Calu3 (cell line): ENCODE measurements at places on chromosomes 2 and 18. TPM values are rescaled to one million over a fixed set of nuclear protein-coding genes. Genes with fewer than 3 reads are reported as not detected.

The MYCN gene
- total RNA-seq = 5.5 and 8.7 TPM in 2 replicates

The ATOH8 gene
- 0.19 and 0.47 TPM in 2 replicates for total RNA-seq

The MAP3K19 gene
- not detected in 2 replicates for total RNA-seq

The IL36B gene
- total RNA-seq = not detected in 2 replicates

The RAPGEF4 gene
- total RNA-seq = 0.37 and 1.8 TPM in 2 replicates

The LRATD1 gene
- total RNA-seq = 14.2 and 15.4 TPM in 2 replicates

GRCh38 chr18:32156855-32157254, 33.0 kb upstream of the MEP1B start:
- no peak for DNase-seq

DNA sequence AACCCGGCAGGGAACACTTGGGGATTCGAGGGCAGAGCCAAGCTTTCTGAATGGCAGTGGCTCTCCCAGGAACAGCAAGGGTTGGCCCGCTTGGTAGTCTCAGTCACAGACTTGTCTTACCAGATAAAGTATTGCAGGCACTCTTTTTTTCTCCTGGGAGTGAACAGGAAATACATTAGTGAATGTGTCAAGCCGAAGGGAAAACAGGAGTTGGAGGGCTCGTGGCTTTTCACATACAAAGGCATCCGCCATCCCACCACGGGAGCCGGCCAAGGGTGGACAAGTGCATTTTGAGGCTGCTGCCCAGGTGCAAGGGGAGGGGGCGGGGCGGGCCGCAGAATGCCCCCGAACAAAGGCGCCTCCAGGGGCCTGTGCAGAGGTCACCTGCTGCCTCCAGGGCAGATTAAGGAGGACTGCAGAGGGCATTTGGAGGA, 163.3 kb upstream of the SIX3 start:
- no peak for DNase-seq

- no peak for DNase-seq
Observed at GRCh38 chr2:216391401-216391800, 19.1 kb upstream of the MARCHF4 start.

DNA sequence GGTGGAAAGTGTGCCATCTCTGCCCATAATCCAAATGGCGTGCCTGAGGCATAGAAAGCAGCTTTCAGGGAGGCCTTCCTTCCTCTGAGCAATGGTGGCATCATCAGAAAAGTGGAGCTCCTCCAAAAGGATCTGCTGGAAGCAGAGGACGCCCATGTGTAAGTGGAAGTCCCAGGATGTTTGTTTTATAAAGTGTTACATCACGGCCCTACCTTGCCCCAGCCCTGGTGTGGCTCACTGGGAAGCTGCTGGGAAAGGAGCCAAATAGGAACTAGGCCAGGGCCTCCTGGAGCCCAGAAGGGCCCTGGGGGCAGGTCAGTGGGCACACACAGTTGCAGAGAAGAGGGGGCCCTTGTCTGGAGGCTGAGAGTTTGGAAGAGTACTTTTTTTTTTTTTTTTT, 4.2 kb upstream of the ODC1 start:
- DNase-seq = peak; percentile 86
